ENCODE measurements at places on chromosomes 7 and 10.

- no peak for DNase-seq
Measured at GRCh38 chr10:10942441-10942840, 75.2 kb upstream of the CELF2 start.

- no peak for DNase-seq
Measured at GRCh38 chr10:29067161-29067560, 221.7 kb upstream of the LYZL1 start.

- no peak for DNase-seq
Measured at GRCh38 chr7:87448388-87448787, 27.1 kb downstream of the ABCB4 start.

DNA sequence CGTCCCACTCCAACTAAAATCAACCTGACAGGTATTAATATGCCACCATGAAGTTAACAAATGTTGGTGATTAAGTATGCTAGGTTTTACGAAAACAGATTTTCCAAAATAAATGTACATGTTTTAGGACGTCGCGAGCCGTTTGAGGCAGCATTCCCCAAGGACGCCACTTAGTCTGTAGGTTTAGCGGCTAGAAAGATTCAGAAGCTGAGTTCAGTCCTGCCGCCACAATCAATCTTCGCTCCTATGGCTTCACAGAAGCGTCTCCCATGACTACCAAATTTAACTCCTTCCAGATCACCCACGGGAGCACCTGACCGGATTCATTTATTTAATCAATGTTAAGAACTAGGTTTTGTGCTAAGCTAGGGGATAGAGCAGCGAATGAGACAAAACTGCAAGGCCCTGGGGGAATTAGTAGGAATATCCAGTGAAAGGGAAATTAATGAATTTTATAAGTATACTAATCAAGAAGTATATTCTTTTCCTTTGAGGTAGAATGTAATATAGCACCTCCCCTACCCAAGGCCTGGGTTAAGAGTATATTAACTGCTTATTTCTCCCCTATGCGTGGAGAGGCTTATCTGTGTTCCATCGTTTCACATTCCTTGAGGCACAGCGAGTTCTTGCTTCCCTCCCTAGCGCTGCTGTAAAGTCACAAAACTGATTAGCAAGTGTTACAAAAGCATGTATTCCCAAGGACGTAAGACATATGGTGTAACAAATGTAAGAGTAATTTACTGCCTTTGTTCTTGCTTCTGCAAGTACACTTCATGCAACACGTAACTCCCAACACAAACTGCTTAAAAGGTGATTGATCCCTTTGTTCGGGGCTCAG, 994 bp upstream of the CYP51A1 start:
- DNase-seq = peak; percentile 12

DNA sequence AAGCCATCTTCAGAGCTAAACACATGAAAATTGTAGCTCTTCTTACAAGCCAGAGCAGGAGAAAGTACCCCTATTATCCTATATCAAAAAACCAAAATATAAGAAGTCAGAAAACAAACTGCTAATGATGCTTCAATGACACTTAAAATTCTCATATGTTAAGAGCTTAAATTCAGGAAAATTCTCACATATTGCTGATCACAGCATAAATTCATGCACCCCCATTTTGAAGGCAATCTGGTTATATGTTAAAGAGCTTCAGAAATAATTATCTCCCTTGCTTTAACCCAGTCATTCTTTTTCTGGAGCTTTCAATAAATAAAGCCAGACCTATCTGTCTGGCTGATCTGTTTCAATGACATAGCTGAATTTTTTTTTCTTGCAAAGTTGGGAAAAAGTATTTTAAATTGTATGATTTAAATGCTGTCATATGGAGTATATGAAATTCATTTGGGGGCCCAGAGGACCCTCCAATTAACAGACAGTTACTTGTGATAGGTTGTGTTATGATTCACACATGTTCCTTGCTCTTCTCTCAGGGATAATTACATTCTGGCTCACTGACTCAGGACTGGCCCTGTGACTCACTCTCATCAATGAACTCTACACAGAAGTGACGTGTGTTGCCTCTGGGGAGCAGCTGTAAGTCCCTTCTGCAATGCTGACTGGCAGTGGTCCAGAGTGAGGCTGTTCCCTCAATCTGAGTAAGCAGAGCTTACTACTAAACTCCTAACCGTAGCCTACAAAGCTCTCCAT, 85.2 kb downstream of the HGF start:
- DNase-seq = no peak

- no peak for DNase-seq
Measured at GRCh38 chr7:98300595-98301372, 19.3 kb downstream of the BRI3 start.

DNA sequence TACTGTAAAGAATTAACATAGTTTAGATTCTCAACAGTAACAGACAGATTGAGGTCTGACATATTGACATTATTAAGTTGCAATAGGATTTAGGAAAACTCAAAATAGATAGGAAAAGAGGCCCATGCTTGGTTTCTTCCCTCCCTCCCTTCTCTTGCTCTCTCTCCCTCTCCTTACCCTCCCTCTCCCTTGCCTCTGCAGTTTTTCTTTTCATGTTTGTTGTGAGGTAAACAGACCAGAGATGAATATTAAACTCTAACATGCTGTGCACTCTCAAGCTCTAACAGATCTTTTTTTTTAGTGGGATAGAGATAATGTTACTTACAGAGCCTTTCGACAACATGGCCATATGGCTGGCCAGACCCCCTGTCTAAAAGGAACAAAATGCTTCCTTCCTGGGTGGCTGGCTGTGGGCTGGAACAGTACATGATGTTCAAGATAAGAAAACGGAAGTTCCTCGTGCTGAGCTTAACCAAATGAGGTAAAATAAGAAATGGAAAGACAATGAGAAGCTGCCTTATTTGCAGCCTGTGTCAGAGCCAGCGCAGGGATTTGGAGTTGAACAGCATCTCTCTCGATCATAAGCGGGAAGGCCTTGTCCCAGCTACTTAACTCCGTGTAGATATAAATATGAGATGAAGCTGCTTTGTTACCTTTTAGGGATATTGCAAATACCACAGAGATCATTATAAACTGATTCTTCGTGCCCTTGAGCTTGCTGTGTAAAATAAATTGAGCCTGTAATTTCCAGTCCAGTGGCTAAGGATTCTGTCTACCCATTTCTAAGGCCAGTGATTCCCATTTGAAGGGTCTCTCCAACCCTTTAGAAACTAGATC, 391.9 kb upstream of the NPVF start:
- DNase-seq = no peak

- no peak for DNase-seq
Measured at GRCh38 chr10:73625004-73625883, 16.0 kb downstream of the MYOZ1 start.

- no peak for DNase-seq
Measured at GRCh38 chr10:100742936-100743335, 2.4 kb upstream of the PAX2 start.

DNA sequence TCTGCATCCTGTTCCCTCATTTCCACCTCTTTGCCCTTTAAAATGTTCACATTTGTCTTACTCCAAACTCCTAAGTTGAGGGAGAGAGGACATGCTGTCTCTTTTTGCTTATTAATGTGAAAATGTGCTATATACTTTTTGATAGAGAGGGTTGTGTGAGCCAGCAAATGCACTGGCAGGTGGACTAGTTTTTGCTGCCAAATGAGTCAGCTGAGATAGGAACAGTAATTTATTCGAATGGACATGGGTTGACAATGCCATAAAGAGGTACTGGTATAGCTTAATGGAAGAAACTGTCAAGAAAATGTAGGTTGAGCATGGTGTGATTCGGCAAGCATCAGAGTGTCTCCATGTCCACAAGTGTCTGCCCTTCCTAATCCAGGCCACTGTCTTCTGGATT, 9.2 kb upstream of the TRUB1 start:
- DNase-seq = no peak

GRCh38 chr10:8702181-8702580, 647.7 kb downstream of the GATA3 start:
- no peak for DNase-seq

- no peak for DNase-seq
Measured at GRCh38 chr7:142586611-142587010, 162.7 kb upstream of the PRSS1 start.

- no peak for DNase-seq
Measured at GRCh38 chr7:23205577-23205908, 23.7 kb downstream of the NUP42 start.

- DNase-seq = no peak
Measured at GRCh38 chr7:28029051-28029450, 151.5 kb downstream of the JAZF1 start.

DNA sequence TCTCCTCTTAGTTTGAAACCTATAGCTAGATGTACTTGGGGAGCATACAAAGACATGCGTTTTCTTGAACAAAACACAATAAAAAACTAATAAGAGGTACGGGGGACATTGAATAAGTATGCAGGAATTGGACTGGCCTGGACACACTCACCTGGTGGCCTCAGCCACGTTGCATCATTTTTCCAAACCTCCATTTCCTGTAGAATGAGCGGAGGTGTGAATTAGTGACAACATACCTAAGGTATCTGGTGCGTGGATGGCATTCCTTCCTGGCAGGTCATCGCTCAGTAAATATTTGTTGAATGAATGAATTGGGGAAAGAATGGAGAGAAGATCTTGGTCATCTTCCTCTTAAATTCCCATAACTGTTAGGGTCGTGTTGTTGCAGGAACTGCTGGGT, 103.2 kb upstream of the CTBP2 start:
- DNase-seq = no peak

GRCh38 chr7:20244334-20245120, 27.3 kb upstream of the MACC1 start:
- DNase-seq = no peak

GRCh38 chr10:58019863-58020537, 247.7 kb downstream of the IPMK start:
- no peak for DNase-seq

DNA sequence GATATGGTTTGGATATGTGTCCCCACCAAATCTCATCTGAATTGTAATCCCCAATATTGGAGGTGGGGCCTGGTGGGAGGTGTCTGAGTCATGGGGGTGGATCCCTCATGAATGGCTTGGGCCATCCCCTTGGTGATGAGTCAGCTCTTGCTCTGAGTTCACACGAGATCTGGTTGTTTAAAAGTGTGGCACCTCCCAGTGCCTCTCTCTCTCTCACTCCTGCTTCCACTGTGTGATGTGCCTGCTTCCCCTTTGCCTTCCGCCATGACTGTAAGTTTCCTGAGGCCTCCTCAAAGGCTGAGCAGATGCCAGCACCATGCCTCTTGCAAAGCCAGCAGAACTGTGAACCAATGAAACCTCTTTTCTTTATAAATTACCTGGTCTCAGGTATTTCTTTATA, 4.8 kb upstream of the GCK start:
- no peak for DNase-seq

GRCh38 chr7:68752485-68753178, 845.6 kb upstream of the AUTS2 start:
- DNase-seq = no peak

GRCh38 chr10:15167411-15168290, 842 bp downstream of the NMT2 start:
- peak; percentile 14 for DNase-seq

GRCh38 chr10:72913287-72913686, 19.7 kb downstream of the OIT3 start:
- no peak for DNase-seq
